ENCODE measurements at places on chromosomes 3 and 15.

- DNase-seq = peak; percentile 18
These were observed at the start of gene GXYLT2 for GRCh38 chr3:72887705-72888545. GXYLT2 (plus strand) TSS chr3:72888046; CDS start chr3:72888234, 188 bp downstream.

- DNase-seq = no peak
These were observed 14.6 kb upstream of the FGD5 start for GRCh38 chr3:14803981-14804834.

DNA sequence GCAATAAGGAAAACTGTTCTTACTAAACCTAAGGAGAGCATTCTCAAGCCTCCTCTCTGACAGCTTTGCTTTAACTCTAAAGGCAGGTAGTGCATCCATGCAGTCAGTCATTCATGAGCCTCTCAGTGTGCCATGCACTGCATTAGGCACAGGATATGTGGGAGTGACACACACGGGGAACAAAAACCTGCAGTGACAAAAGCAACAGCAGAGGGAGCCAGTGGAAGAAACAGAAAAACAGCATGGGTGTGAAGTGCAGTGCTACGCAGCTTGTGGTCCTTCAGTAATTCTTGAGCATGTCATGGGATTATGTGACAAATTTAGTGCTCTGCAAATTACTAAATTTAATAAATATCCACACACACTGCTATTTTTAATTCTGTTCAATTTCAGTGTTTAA is 230.7 kb downstream of the BBX start:
- DNase-seq = no peak

- DNase-seq = no peak
These were observed 263.3 kb downstream of the NEK10 start for GRCh38 chr3:27105904-27106303.

DNA sequence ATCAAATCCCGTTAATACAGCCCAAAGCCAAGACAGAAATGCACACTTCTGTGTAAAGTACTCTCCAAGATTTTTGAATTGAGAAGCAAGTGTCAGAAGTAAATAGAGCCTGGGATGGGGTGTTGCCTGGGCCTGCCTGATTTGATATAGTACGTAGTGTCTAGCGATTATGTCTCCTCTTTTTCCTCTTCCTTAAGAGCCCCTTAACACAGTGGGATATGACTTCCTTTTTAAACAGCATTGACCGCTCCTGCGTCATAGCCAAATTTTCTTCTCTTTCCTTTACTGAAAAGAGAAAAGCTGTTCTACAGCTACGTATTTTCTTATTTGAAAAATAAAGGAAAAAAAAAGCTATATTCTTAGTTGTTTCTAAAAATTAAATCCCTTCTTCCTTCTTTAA is 97.7 kb downstream of the PLCL2 start:
- no peak for DNase-seq

- peak; percentile 78 for DNase-seq
These were observed 2.3 kb upstream of the HAPLN3 start for GRCh38 chr15:88897456-88898194.

GRCh38 chr3:130850044-130850797 is 43.7 kb upstream of the ATP2C1 start:
- peak; percentile 81 for DNase-seq

DNA sequence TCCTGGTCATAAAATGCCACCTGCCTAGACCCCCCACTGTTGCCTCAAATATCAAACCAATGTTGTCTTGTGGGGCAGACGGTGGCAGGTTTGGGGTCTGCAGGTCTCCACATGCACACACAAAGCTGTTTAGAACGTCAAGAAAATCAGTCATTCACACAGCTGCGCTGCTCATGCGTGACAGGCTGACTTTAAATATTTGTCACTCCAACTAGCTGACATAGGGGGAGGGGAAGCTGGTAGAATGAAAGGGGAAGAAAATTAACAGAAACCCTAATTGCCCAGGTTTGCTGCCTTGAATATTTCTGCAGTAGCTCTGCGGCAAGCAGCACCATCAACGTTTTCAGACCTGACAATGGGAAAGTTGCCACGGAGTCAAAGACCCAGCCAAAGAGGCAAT is 201.8 kb downstream of the ABHD5 start:
- peak; percentile 9 for DNase-seq

DNA sequence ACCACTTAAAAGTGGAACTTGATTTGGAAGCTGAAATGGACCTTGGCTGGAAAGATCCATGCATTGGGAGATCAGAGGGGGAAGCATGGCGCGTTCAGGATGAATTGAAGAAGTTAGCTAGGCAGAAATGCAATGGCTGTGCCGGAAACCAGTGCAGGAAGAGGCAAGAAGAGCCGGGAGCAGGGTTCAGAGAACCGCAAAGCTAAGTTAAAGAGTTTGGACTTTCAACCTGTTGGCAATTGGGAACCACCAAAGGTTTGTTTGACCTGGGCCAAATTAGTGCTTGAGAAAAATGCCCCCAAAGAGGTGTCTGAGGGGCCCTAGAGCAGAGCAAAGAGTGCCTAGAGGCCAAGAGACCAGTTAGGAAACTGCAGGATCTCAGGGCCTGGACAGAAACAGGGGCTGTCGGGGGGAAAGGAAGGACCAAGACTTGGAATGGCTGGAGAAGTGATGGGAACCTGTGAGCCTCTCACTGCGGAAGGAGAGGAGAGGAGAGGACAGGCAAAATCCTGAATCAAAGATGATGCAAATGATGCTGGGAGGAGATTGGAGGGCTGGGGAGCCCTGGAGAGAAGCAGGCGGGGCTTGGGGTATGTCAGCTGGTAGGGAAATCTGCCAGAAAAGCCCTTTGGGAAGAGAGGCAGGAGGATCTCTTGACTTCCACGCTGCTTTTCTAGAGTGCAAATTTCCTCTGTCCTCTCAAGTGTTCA is 49.3 kb downstream of the FAM174B start:
- DNase-seq = no peak

DNA sequence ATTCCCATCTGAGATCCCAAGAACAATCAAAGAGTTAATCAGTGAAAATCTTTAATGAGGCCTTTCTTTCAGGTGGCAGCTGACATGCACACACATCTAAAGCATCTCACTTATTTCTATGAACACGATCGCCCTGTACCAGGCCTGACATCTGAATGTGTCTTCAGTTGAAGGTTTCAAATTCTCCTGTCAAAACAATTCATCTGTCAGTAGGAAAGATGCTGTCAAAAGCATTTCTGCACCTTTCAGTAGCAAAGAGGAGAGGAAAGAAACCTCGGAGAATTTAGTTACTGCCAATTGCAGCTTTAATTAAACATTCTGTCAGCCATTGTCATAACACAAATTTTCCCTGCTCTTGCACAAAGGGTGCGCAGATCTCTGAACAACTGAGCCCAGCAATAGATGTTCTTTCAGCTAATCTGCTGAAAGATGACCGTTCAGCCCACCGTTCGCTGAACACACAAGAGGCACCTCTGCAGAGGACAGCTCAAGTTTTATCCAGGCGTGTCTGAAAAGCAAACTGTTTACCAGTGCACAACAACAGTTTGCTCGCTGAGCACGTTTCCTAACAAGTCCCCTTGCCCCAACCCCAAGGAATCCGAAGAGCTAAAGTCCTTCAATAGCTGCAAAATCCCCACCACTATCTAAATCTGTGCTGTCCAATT is 34.1 kb downstream of the LRIG1 start:
- DNase-seq = no peak

DNA sequence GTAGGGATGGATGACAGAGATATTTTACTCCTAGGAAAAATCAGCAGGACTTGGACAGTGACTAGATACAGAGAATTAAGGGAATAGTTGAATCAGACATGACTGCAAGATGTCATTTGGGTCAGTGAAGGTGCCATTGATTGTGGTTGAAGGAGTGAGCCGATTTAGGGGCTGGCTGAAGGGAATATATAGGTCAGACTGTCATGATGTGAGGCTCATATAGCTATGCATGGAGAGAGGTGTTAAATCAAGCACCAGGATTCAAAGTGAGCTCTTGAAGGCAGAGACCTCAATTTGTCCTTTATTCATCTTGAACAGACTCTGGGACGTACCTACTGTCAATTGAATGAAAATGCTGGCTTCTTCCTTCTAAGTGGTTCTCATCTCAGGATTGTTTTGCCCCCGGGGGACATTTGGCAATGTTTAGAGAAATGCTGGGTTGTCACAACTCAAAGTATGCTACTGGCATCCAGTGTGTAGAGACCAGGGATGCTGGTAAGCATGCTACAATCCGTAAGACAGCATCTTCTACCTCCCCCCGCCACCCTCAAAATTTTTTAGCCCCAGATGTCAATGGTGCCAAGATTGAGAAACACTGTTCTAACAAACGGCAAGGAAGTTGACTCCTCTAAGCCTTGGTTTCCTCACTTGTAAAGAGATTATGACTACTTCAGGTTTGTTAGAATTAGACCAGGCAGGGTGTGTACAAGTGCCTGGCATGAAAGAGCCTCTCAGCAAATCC is 7.8 kb downstream of the ATP2C1 start:
- no peak for DNase-seq

GRCh38 chr3:50378024-50378423 is 18.7 kb upstream of the TMEM115 start:
- DNase-seq = no peak

DNA sequence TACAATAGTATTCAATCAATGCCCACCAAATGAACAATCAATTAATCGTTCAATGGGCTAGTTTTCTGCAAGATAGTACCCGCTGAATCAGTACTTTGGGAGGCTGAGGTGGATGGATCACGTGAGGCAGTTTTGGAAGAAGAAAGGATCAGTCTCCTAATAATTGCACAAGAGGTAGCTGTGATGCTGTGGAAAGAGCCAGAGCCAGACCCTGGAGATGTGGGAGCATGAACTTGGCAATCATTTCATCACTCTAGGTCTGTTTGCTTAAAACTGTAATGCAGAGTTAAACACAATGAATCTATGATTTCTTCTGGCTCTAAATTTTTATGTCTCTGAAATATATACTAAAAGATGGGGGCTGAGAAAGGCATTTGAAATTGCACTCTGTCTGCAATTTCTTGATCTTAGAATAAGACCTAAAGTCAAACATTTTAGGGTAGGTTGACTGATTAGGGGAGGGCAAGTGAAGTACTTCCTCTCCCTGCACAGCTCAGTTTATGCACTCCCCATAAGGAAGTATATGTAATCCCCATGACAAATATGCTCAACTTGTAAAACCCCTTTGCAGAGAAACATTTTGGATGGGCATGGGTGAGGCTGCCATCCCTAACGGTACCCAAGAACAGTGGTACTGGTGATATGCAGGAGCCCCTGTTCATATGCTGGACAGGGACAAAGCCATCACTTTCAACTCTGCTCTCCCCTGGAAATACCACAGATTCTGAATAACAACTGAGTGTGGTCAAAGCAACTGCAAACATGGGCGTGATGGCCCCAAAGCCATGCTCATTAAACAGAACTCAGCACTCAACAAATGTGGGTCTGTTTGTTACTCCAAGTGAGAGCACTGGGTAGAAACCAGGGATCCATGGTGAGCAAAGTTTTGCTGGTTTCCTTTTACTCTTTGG is 28.6 kb upstream of the SPATA12 start:
- DNase-seq = no peak

DNA sequence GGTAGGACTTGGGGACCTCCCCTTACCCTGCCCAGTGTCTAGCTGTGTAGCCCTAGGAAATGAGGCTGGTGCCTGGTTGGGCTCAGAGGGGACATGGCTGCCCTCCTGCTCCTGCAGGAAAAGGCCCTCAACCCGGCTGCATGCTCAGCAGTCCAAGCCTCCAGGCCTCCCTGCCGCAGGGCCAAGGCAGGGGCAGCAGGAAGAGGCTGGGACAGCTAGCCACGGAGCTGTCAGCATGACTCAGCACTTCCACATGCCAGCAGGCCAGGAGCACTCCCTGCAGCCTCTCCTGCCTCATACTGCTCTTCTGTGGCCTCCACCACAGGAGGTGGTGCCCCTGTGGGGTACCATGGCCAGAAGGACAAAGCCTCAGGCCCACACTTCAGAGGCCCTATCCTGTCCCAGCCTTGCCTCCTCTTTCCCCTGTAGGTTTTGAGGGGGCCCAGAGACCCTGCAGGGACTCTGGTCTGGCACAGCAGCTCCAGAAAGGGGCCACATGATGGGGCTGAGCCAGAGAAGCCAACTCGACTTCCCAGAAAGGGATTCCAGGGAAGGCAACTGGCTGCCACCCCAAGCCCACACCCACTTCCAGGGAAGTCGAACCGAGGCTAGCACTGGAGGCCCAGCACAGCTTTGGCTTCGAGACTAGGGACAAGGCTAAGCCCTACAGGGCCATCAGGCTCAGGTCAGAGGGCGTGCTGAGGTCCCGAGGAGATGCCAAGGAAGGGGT is 19.5 kb downstream of the TKT start:
- DNase-seq = no peak

- DNase-seq = no peak
These were observed 32.4 kb downstream of the CD200R1L start for GRCh38 chr3:112814266-112814665.

GRCh38 chr3:29144361-29144760 is 136.5 kb upstream of the RBMS3 start:
- no peak for DNase-seq

DNA sequence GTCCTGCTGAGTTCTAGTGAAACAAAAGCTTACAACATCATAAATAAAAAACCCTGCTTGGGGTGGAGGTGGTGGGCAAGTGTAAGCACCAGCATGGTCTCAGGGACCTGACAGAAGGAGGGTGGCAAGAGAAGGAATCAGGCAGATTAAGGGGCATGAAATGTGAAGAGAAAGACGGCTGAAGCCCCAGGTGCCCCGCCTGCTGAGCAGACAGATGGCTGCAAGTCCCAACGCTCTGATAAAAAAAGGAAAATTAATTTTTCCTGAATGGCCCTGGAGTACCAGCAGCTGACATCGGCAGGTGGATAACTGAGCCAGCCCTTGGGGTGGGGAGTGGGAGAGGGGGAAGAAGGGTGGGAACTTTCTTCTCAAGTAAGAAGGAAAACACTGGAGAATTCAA is 137.9 kb downstream of the XXYLT1 start:
- peak; percentile 86 for DNase-seq

- no peak for DNase-seq
These were observed 25.9 kb upstream of the GRIP2 start for GRCh38 chr3:14565868-14566588.

- DNase-seq = no peak
These were observed 17.9 kb downstream of the EPHB3 start for GRCh38 chr3:184579513-184579912.

DNA sequence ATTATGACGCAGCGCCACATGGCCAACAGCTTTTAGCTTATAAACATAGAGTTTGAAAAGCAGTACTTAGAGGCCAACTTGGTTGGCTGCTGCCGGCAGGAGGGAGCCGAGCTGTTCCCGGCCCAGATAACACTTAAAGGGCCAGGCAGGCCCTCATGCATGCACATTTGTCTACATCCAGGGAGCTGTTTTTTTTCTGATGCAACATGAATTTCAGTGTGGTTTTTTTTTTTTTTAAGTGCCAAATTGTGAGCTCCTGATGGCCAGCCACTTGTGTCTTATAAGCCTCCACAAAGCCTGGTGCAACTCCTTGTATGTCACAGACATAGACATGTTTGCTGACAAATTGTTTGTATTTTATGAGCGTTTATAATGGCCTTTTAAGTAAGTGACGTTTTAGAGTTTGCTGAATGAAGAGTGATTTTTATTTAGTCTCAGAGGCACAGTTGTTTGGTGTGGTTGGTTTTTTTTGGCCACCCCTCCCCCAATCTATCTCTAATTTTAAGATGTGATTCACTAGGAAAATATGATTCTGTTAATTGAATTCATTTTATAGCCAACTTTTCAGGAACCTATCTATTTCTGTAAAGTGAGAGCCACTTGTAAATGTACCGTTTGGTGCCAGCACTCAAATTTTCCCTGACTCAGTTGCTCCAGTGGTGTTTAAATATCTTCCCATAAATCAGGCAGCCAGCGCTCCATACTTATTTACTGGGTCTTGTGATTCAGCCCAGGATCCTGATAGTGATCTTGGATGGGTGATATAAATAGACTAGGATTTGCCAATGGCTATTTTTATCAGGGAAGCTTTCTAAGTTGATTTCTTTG is 134.3 kb downstream of the VGLL4 start:
- peak; percentile 69 for DNase-seq

GRCh38 chr3:22089284-22089683 is 338.3 kb upstream of the ZNF385D start:
- peak; percentile 2 for DNase-seq

- DNase-seq = no peak
These were observed 40.7 kb upstream of the KBTBD8 start for GRCh38 chr3:66957367-66957766.
